ENCODE measurements at places on chromosomes 4 and X.

DNA sequence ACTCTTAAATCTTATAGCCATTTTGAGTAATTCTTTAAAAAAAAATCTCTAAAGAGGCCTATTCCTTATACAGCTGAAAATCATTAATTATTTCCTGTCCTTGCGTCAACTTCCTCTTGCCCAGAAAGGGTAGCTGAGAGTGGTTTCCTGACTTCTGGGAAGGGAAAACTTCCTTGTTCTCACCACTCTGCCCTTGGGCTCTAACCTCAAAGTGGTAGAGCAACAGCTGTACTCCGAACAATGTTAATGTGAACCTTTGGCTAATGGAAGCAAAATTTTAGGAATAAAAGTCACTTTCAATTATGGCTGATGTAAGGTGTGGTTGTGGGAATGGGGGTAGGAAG, 15.3 kb downstream of the KLHL2 start:
- no peak for DNase-seq

- no peak for DNase-seq
Observed at GRCh38 chrX:65750674-65751469, 83.4 kb downstream of the MSN start.

- no peak for DNase-seq
Observed at GRCh38 chr4:722169-722725, 16.6 kb downstream of the PCGF3 start.

DNA sequence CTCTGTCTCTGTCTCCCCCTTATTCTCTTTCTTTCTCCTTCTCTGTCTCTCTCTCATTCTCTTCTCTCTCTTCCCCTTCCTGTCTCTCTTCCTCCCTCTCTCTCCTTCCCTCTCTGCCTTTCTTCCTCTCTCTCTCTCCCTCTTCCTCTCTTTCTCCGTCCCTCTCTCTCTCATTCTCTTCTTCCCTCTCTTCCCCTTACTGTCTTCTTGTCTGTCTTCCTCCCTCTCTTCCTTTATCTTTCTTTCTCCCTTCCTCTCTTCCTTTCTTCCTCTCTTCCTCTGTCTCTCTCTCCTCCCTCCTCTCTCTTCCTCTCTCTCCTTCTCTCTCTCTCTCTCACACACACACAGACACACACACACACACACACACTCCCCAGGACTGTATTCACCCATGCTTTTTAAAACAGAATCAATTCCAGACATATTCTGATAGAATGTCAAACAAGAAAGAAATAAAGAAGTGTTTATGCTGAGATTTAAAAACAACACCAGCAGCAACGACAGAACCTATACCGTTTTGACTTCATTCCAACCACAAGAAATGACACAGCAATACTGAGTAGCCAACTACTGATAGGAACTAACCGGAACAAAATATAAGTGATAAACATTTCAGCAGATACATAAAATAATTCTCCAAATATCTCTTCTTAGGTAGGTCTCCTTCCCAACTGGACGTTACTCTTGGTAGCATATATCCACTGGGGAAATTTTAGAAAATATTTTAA, 296.7 kb downstream of the ASMT start:
- no peak for DNase-seq

GRCh38 chr4:102321260-102321995, 23.9 kb downstream of the SLC39A8 start:
- no peak for DNase-seq

DNA sequence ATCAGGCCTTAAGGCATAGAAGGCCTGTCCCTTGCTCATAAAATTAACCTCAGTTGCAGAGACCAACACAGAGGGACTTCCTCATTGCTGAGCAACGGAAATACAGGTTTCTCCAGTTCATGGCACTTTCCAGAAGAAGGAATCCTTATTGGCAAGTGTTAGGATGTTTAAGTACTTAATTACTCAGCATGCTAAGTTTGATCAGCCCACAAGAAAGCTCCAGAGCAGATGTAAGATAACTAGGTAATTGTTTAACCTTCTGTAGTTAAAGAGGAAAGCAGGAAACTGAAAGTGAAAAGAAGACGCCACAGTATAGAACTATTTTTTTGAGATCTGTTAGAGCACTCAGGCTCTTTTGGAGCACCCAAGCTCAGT, 33.5 kb downstream of the SMS start:
- no peak for DNase-seq

GRCh38 chr4:15912961-15913630, 25.4 kb downstream of the FGFBP1 start:
- no peak for DNase-seq

DNA sequence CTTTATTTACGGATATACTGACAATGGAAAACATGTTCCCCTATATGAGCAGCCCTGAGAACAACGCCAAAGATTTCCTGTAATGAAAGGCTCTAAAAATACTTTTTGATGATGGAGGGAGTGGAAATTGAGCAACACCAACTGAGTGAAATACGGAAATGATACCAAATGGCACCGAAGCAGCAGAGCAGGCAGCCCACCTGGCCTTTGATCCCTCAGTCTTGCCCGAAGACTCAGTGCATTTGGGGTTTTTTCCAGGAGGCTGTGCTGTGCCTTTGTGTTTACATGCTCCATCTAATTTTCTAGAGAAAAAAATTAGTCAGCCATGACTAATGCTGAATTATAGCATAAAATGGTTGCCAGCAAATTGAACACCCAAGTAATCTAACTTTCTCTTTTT, 169.9 kb upstream of the RBPJ start:
- no peak for DNase-seq

- DNase-seq = no peak
Observed at GRCh38 chrX:97763391-97763790, 879.7 kb downstream of the RPA4 start.

GRCh38 chrX:3669841-3670475, 43.5 kb downstream of the PRKX start:
- DNase-seq = no peak

DNA sequence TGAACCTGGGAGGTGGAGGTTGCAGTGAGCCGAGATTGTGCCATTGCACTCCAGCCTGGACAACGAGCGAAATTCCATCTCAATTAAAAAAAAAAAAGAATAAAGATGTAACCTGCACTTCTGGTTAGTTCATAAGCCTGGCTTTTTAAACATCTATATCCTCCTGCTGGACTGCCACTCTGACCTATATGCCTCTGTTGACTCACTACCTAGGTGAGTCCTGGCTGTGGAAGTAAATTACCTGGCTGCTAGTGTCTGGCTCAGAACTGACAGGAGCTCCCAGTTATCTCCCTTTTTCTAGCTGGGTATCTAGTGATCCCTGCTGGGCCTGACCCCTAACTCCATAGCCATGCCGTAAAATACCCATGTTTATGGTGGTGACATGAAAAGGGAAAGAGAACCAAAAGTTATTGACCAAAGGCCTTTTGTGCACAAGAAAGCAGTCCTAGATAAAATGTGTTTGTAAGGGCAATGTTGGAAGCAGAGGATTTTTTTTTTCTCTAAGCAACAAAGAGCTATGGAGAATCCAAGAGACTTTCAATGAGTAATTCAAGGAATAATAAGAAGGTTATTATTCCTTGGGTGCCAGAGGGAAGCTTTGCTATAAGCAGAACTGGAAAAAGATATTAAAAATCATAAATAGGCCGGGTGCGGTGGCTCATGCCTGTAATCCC, 10.4 kb upstream of the G3BP2 start:
- no peak for DNase-seq

DNA sequence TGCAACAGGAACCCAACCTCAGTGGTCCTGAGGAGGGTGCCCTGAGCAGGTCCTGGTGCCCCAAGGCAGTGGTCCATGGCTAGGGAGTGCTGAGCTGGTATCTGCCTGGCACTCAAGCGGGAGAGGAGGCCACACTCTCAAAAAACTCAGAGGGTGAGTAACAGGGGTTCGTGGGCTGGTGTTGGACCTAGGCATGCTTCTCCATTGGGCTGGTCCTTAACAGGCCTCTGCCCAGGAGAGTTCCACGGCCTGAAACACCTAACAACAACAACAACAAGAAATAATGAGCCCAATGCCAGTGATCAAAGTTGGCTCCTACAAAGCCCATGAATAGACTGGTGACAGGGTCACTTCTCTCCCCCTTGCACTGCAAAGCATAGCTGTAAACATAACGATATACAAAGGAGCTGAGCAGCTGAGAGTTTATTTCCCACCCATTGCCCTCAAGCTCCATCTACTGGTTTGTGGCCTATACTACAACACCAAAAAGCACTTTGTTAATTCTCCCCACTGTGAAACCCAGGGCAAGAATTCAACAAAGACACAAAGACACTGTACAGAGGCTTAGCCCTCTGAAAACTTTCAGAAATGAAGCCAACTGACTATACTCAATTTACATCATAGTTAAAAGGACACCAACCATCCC, 736.1 kb upstream of the ADGRL3 start:
- DNase-seq = no peak

- no peak for DNase-seq
Observed at GRCh38 chr4:67853336-67853735, 30.5 kb downstream of the TMPRSS11D start.

DNA sequence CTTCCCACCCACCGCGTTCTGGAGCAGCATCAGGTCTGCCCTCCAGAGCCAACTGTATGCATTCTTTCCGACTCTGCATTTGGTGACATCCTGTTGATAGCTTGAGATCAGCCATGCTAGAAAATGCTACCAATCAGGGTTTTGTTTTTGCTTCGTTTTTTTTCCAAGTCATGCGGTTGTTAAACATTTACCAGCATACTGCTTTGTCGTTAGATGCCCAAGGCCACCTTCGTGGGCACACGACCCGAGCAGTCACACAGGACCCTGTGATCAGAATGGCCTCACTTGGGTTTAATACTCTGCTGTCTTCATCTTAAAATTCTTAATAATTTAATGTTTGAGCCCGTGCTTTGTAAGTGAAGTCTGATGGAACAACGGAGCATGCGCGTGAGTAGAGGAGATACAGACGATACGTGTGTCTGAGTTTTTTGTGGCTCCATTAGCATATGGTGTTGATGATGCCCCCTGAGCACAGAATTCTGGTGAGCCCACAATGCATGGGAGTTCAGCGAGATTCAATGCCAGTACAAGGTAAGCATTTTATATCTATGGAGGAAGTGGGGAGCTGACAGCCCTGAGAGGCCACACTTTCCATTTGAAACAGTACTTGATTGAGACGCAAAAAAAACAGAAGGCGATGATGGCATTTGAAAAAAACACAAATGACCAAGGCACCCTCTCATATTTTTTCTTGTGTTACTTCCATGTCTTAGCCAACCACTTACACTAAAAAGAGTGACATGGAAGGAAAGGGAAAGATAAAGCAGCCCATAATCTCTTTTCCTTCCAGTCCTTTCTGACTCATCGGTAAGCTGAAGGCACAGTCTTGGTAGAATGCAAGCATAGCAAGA, 323.6 kb downstream of the BCOR start:
- DNase-seq = no peak

DNA sequence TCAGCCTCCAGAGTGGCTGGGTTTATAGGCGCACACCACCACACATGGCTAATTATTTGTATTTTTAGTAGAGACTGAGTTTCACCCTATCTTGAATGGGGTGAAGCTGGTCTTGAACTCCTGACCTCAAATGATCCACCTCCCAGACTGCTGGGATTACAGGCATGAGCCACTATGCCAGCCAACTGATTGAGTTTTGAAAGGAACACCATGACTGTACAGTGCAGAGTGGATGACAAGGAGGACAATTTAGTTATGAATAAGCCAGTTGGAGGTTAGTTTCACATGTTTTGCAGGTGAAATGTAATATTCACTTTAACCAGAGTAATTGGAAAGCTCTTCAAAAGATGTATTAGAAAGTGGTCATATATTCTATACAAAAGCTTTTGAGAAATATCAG, 60.8 kb downstream of the PCDH18 start:
- DNase-seq = no peak

- DNase-seq = no peak
Observed at GRCh38 chr4:164210377-164210776, 543.6 kb upstream of the SMIM31 start.

- DNase-seq = no peak
Observed at GRCh38 chr4:11739992-11740391, 311.3 kb upstream of the HS3ST1 start.

Data from NCI-H2029 treated with DMSO at 0.1 percent for 48 hours (cell line).